ENCODE measurements at places on chromosomes 7 and 10.

DNA sequence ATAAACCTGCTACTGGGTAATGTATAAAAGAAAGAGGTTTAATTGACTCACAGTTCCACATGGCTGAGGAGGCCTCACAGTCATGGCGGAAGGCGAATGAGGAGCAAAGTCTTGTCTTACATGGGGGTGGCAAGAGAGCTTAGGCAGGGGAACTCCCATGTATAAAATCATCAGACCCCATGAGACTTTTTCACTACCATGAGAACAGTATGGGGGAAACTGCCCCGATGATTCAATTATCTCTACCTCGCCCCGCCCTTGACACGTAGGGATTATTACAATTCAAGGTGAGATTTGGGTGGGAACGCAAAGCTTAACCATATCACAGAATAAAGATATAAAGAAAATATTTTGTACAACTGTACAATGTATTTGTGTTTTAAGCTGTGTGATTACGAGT lies 39.4 kb upstream of the PLCE1 start:
- no peak for DNase-seq

DNA sequence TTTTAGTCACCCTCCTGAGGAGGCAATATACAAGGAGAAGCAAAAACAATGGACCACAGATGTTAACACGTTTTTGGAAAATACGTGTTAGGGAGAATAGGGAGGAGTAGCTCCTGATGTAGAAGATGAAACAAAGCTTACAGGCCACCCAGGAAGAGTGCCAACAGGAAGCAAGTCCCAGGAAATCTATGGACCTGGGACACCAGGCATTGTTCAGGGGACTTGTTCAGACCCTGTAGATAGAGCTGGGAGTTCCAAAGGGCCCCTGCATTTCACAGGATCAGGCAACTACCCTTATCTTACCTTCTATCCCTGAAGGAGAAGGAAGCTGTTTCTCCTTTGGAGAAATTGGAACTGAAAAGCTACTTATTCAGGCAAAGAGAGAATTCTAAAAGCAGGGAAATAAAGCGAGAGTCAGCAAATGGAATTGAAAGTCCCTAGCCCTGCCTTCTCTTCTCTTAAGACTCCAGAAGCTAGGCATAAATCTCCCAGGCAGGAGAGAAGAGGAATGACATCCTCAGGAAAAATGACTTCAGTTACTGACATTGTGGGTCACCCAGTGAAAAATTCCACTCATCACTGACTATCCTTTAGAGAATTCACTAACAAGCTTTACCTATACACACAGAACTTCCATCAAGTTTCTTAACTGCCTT lies 77.7 kb upstream of the FAM3C start:
- DNase-seq, result no peak

DNA sequence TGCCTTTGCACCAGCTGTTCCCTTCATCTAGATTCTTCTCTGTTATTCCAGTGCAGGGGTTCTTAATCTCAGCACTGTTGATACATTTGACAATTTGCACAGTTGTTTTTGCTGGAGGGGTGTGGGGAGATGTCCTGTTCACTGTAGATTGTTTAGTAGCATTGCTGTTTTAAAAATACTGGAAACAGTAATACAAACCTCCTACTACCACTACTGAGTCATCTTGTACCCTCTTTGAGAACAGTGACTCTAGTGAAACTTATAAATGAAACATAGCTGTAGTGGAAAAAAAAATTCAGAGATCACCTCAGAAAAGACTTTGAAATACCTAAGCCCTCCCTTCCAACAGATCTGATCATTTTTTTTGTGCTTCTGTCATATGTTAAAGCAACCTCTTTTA lies 154.8 kb upstream of the TMEM196 start:
- no peak for DNase-seq

DNA sequence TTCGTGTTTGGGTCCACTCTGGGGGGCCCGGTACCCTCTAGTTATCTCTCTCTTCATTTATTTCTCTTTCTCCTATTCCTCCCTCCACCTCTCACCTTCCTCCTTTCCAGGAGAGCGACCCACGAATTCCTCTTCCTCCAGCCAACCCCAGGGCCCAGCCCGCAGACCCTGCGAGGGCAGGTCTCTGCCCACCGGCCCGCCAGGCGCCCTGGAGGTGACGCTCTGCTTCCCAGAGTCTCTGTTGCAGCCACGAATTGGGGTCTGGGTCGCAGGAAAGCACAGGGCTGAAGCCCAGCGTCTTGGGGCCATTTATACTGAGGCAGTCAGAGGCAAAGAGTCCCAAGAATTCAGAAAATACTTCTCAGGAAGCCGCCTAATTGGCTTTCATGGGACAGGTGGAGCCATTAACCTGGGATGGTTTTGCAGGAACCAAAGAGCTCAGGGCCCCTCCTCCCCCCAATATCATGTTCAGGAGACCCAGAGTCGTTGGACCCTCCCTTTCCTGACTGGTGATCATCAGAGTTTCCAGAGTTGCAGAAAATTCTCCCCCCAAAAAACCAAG lies 2.7 kb upstream of the EN2 start:
- no peak for DNase-seq
